DMS153 (cell line): ENCODE measurements at places on chromosomes 6 and 20.

DNA sequence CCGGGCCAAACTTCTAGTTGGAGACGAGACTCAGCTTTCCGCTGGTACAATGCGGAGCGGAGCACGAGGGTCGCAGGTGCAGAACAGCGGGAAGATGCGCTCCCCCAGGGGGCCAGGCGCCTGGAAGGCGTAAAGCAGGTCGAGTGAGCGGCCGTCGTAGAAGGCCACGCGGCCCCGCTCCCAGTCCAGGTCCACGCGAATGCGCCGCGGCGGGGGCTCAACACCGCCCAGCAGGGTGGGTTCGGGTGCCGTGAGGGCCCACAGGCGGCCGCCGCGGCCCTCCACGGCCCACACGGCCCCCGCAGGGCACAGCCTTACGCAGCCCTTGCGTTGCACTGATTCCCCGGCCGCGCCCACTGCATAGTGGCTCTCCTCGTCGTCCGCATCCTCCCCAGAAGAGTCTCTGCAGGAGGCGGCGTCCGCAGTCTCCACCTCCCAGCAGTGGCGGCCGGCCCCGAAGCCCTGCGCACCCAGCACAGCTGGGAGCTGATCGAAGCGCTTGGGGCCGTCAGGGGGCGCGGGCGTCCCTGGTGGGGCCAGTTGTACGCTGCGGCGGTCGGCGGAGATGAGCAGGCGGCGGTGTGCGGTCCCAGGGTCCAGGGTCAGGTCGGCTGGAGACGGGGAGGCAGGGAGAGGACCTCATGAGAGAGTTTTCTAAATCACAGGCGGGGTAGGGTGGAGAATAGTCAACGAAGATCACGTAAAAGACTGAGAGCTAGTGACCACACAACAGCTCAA, 4.3 kb downstream of the PPP1R11 start:
- no peak for DNase-seq

DNA sequence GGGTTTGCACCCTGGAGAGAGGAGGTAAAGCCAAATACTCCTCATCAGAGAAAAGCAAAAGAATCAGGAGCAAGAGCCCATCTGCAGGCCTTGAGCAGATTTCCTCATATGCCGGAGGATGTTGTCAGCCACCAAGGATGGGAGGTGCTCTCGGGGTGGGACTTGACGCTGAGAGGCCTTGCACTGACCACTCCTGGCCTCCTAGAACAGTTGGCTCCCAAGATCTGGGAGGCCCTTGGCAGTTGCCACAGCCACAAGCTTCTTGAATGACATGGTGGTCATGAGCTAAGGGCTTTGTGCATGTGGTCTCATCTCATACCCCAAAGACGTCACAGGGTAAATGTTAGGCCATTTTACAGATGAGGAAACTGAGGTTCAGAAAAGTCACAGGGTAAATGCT, 75.2 kb upstream of the PMEPA1 start:
- no peak for DNase-seq

DNA sequence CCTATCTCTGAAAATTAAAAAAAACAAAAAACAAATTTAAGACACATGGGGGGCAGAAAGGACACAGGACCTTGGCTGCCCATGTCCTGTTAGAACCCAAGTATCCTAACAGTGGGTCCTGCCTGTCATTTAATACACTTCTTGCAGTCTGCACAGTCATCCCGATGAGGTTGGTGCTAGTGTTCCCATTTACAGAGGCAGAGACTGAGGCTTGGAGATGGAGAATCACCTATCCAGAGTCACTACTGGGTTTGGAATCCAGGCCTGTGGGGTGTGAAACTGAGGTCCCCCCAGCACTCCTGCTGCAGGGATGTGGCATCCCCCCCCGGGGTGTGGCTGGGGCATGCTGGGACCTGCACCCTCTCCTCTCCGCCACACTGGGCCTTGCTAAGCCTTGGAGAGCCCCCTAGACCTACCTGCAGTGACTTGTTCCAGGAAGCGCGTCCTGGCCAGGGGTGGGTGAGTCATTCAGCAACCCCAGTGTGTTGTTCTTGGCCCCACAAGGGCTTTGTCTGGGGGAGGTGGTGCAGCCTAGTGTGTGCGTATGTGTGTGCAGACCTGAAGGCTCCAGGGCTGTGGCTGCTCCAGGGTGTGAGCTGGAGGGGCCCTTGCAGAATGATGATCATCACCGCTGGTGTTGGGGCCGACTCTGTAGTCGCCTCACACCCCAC, 49.7 kb downstream of the BCAS4 start:
- DNase-seq = no peak

- no peak for DNase-seq
Observed at GRCh38 chr6:139020689-139021088, 7.9 kb upstream of the ABRACL start.

DNA sequence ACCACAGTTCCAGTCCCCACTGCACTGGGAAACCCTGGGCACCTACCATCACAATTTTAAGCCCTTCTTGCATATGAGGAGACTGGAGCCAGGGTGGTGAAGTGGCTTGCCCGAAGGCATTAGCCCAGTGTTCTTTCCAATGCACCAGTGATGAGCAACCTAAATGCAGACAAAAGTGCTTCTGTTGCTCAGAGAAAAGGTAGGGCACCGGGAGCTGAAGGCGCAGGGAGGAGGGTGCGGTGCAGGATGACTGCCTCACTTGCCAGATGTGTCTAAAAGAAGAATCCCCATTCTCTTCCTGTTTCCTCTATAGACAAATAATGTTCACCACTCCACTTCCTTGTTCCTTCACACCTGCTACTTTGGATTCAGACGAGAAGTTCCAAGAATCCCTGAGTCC, 86.5 kb downstream of the QRSL1 start:
- peak; percentile 64 for DNase-seq

- no peak for DNase-seq
Observed at GRCh38 chr6:49839957-49840356, 26.4 kb downstream of the CRISP1 start.

GRCh38 chr6:138389551-138389950, 11.8 kb downstream of the SMIM28 start:
- DNase-seq = no peak

DNA sequence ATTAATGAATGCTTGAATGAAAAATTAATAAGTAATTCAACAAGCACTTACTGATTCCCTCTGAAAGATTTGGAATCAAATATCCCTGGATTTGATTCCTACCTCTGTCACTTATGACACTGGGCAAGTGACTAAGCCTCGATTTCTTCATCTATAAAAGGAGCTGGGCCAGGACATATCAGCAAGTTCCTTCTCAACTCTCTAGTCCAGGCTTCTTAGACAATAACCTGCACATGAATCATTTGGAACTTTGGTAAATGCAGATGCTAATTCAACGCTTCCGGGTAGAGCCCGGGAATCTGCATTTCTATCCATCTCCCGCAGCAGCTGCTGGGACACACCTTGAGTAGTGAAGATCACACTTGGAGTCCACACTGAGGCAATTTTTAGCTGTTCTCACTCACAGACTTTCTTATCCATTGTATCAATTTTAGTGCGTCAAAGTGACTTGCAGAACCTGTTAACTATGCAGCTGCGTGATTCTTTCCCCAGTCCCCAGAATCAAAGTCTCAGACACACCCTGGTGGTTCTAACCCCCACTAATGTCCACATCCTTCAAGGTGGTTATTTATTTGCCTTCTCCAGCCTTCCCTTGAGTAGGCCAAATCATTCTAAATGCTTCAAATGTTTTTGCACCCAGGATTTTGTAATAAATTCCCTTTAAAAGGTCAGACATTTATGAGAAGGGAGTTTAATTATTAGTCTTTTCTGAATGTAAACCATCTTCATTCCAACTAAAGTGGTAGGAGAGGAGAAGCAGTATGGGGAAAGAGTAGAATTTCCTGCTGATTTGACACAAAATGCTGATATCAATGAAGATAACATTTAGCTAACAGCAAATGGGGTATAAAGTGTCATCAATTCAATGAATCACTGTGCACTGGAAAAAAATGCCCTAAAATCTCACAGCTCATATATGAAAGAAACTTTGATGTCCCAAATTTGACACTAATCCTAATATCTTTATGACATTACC, 26.0 kb upstream of the CCND3 start:
- DNase-seq = no peak

DNA sequence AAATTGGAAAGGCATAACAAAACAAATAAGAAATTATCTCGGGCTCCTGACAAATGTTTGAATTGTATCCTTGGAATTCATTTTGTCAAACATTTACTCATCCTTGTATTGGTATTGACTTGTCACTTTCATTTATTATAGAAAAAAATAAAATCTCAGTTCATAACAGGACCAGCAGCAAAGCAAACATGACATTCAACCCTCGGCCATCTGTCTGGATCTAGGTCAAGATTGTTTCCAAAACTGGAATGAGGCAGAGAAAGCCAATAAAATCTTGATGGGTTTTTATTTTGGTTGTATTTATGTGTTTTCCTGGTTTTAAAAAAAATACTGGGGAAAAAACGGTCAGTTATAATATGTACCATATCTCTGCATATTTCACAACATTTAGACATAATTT, 42.9 kb upstream of the FABP7 start:
- DNase-seq = no peak
